ENCODE measurements at places on chromosomes 2 and 18.

- no peak for DNase-seq
Measured at GRCh38 chr2:216992056-216992675, 132.3 kb upstream of the TNP1 start.

DNA sequence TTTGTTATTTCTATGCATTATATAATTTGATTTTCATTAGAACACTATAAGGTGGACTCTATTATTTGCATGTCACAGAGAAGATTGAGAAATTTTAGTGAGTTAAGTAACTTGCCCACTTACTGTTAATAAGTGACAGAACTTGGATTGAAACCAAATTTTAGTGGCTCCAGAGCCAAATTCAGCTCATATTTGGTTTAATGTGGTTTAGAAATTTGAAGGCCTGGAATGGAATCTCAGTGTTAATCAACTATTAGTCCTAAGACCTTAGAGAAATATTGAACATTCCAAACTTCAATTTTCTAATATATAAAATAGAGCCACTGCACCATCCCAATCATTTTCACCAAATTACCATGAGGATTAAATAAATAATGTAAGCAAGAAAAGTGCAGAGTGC lies 281.6 kb downstream of the ZNF385B start:
- DNase-seq = no peak

GRCh38 chr2:35562488-35562887 lies 793.1 kb upstream of the CRIM1 start:
- no peak for DNase-seq

DNA sequence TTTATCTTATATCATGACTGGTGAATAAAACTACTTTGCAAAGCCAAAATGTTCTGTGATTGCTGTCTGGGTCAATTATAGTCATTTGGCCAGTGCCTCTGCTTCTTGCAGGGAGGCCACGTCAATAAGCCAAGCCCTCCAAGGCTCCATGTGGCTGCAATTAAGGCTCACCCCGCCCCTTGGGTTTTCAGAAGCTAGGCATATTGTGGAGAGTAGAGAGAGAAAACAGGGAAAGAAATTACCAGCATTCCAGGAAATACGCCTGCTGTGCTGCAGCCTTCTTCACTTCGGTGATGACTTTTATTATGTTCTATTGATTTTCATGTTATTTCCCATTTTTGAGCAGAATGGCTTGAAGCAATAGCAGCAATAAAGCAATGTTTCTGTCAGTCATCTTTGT lies 319.7 kb downstream of the SOX11 start:
- no peak for DNase-seq

DNA sequence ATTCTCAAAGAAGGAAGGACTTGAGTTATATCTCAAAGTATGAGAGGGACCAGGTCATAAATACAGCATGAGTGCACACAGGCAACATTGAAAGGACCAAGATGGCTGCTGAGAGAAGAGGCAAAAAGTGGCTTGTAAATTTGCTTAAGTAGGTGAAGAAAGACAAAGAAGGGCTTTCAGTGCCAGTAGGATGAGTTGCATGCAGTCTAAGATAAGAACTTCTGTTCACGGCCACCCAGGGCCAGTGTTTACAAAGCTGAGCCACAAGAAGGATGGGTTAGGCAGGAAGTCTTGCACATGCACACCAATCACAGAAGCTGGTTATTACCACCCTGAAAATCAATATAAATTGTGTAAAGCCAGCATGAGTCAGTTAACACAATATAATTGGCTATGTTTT lies 3.1 kb upstream of the ABCB11 start:
- DNase-seq = no peak

DNA sequence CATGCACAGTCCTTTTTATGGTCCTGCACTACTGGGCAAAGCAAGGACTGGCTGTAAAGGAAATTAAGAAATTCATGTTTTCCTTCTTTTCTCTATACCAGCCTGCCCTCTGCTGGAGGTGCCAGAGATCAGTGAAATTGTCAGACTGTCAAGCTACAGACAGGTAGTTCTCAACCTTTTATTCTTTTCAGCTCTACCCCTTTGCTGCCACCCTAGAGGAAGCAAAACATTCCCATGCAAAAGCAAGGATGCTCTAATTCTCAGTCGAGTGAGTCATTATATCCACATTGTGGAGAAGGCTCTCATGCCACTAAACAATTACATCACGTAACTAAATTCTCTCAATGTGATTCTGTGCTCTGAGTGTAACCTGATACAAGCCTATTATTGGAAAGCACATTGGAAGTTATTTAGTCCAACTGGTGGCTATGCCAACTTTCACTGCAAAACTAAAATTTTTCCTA lies 25.0 kb upstream of the RAPGEF4 start:
- peak; percentile 48 for DNase-seq

- DNase-seq = no peak
Measured at GRCh38 chr18:33866386-33866785, 288.4 kb downstream of the ASXL3 start.

DNA sequence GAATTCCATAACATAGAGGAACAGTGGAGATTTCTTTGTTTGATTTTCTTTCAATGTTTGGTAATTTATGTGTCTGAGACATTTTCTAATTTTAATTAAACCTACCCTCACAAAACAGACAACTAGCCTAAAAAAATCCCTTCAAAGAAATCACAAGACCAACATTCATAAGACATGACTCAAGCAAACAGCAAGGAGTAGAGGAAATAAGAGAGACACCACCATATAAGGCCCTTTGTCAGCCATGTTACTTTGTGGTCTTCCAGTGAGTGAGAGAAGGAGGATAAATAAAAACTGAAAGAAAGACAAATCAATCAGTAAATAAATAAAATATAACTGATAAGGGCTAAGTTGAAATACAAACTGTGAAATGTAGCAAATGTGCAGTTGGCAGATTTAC lies 830.8 kb upstream of the SLC39A10 start:
- no peak for DNase-seq

DNA sequence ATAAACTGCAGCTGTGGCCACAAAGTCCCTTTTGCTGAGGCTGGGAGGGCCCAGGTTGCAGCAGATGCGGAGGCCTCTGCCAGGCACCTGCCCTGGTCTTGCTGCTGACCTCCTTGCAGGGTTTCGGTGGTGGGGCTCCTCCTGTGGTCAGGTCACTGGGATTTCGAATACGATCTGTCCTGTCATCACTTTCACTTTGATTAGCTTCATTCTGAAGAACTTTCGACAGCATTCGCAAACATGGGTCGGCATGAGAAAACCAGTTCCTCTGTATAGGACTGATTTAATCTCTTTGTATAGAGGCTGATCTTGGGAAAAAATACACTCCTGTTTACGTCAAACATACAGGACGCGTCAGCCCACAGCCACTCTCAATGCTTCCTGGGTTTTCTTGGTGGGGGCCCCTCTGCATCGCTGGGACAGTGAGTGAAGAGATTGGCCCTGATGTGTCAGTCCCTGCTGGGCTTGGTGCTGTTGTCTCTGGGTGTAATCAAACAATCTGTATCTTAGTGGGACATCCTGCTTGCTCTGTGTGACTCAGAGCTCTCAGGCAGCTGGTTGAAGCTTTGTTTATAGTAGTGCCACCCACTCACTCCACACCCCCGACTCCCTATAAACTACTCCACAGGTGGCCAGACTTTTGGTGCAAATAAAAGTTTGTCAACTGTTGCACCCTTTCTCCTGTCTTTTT lies 209.4 kb upstream of the CXCR4 start:
- DNase-seq = peak; percentile 78

GRCh38 chr18:712401-713134 lies at the start of gene ENOSF1:
Gene ENOSF1 (minus strand): TSS chr18:712630. CDS start chr18:712587, 43 bp downstream.
- peak; percentile 81 for DNase-seq

GRCh38 chr18:45285251-45285650 lies 330.0 kb upstream of the SLC14A2 start:
- DNase-seq = no peak

DNA sequence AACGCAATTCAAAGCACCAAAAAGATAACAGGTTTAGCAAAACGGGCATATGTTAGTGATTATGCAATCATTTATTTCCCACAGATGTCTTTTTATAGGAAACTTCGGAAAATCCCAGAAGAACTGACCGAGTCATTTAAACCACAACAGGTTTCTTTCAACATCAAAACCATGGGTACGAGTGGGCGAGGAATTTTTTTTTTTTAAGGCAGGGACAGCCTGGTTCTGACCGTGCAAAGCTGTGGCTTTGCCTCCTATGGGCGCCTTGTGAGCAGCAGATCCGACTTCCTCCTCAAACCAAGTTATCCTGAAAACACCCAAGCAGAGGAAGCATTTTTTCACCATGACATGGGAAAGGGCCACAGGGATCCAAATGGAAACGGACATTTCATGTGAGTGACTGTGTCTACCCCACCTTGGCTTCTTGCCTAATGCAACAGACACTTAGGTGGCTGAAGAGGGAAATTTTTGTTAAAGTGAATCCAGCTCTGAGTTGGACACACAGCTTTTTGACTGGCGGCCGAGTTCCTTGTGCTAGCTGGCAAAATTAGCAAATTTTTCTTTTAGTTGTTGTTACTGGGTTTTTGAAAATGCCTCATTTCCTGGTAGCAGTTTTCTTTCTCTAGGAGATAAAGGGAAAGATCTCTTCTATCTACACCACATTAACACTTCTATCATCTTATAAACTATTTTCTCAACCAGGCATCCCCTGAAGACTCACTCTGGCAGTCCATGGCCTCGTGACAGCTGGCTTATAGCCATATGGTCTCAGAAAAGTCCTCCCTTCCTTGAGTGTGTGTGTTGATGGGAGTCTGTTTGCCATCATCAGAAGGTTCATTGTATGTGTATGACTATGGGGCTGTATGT lies 487.4 kb upstream of the ZEB2 start:
- no peak for DNase-seq

- DNase-seq = no peak
Measured at GRCh38 chr2:130389783-130390182, 33.9 kb downstream of the PTPN18 start.

DNA sequence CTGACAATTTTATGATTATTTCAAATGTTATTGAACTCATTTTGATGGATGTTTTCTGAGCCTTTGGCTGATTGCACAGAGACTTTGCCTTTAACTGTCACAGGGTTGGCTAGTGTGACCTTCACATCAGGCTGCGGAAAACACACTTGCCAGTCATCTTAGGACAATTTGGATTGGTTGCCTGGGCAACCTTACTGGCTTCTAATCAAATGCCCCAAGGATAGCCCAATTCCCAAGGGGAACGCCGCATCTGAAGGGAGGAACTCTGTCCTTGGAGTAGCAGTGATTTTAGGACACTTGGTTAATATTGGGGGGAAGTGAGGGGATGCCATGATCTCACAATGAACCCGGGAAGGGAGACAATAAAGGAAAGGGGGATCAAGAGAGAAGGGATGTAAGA lies 29.5 kb downstream of the OSBPL6 start:
- DNase-seq = no peak

DNA sequence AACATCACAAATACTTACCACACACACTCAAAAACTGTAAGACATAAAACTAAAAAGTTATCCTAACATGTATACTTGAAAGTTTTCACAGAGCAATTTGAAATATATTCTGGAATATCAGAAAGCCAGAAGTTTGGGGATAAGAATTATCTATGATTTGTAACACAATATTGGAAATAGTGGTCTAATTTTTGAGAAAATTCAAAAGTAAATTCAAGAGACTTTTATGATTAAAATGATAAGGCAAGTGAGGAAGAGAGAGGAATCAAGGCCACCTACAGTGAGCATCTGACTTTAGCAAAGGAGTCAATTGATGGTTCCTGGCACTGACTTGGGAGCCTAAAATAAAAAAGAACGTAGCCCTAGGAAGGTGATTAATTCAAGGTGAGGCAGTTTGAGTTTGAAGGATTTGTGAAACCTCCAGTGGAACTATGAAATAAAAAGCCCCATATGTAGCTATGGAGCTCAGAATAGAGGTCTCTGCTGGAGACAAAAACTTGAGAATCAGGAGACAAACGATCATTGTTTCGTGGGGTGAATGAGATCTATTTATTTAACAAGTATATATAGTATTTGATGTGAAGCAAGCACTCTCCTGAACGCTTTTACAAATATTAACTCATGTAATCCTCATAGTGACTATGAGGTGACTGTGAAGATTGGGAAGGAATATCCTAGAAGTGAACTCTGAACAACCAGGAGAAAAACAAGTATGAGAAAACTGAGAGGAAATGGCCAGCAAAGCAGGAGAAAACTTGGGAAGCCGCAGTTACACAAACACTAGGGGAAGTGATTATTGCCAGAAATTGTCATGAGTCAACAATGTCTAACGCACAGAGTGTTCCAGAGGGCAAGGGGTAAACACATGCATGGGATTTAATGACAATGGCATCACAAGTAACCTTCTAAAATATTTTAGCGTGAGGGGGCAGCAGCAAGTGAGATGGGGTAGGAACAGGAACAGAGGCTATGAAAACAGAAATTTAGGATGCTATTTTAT lies 12.8 kb downstream of the TFPI start:
- no peak for DNase-seq

GRCh38 chr2:237459741-237460174 lies 27.3 kb upstream of the MLPH start:
- no peak for DNase-seq

DNA sequence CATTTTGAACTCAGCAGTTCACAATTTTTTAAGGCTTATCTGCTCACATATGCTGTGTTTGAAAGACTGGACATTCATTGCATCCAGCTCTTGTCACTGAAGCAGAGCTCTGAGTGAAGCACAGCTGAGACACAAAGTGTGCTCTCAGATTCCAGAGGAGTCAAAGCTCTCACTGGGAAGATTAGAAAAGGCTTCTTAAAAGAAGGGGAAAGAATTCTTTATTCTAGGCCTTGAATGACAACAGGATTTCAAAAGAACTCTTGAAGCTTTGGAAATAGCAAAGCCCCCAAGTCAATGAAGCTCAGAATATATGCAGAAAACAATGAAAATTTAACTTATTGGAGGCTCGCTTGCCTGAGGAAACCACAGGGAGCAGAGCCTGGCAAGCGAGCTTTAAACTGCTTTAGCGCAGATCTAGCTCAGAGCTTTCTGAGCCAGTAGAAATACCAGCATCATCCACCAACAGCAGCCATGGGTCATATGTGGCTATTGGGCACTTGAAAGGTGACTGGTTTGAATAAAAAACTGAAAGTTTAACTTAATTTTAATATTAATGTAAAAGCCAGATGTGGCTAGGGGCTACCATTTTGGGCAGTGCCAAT lies 369.7 kb downstream of the OSR1 start:
- DNase-seq = no peak

GRCh38 chr2:85650456-85650855 lies 17.5 kb downstream of the SFTPB start:
- DNase-seq = no peak

- no peak for DNase-seq
Measured at GRCh38 chr2:172555272-172555521, 693 bp upstream of the PDK1 start.

DNA sequence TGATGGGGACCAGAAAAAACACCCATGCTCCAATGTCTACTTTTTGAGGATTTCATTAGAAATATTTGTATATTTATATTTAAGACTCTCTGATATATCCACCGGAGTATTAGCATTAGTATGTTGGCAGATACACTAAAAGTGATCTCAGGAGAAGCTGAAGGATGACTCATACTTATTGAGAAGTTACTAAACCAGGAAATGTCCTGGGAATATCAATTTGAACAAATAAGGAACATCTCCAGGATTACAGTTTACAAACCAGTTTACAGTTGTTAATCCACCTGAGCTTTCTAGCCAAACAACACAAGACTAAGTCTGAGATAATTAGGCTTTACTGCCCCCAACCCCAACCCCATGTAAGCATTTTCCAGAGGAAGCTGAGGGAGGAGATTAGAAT lies 16.1 kb upstream of the DPP4 start:
- DNase-seq = no peak

GRCh38 chr2:152864601-152865149 lies 146.3 kb downstream of the ARL6IP6 start:
- DNase-seq = no peak

GRCh38 chr2:233801357-233802131 lies 23.4 kb downstream of the MROH2A start:
- DNase-seq = no peak

GRCh38 chr2:63408530-63408929 lies 179.7 kb downstream of the WDPCP start:
- DNase-seq = no peak
